ENCODE measurements at places on chromosomes 7 and 10.

DNA sequence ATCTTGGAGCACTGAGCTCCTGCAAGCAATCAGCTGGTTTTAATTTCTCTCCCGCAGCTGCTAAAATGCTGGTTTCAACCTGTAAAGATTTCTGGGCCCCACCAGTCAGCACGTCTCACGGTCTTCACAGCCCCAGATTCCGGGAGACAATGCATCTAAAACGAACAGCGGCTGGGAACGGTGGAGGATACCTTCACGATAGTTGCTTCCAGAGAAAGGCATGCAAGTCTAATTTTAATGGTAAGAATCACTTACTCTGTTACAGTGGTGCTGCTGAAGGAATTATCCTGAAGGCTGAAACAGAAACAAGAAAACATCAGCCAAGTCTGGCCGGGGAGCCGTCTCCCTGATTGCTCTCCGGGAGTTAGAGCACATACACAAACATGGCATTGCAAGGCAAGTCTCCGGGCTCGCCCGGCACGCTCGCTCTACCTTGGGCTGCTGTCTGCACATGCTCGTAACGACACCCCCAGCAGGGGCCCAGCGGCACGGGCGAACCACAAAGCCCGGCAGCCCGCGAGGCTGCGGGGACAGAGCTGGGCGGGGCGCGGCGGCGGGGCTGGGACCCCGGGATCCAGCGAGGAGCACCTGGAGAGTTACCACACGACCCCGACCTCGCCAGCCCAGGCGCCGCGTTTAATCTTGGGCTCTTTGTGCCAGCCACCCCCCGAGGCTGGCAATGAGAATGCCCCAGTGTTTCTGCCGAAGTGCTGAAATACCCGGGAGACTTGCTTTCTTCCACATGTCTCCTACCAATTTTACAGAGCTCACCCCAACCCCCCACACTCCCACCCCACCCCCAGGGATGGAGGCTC is at the start of gene FAM13C:
TSS of gene FAM13C (minus strand) at position 406 of the 815 bp plus-strand sequence. CDS start at position 317, 89 bp downstream.
- DNase-seq, result peak; percentile 70

DNA sequence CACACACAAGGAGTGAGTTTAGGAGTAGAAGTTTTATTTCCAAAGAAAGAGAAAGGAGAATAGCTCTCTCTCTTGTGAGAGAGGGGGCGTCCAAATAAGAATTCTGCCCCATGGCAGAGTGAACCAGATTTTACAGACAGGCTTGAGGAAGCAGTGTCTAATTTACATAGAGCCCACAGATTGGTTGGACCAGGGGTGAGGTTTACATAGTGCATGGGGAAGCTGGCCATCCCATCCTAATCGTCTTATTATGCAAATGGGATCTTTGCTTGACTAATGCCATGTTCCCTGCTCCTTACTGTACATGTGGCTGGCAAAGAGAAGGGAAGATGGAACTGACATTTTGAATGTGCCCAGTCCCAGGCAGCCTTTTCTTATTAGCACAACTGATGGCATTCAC is 60.0 kb upstream of the ACSM6 start:
- DNase-seq, result no peak

- no peak for DNase-seq
Observed at GRCh38 chr7:24455813-24456525, 117.3 kb upstream of the PALS2 start.

DNA sequence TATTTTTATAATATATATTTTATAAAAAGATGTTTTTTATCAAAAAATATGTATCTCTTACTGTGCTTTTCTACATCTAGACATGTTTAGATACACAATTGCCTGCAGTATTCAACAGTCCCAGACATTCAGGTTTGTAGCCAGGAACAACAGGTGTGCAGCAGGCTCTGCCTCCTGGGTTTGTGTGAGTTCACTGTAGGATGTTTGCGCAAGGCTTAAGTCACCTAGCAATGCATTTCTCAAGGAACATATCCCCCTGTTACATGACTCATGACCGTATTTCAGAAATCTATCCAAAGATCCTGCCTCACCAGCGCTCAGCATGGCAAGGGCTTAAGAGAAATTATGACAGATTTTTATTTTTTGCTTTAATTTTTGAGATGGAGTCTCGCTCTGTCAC is 41.5 kb downstream of the PITRM1 start:
- peak; percentile 30 for DNase-seq

GRCh38 chr10:99775850-99776249 is 6.6 kb upstream of the ABCC2 start:
- peak; percentile 92 for DNase-seq

DNA sequence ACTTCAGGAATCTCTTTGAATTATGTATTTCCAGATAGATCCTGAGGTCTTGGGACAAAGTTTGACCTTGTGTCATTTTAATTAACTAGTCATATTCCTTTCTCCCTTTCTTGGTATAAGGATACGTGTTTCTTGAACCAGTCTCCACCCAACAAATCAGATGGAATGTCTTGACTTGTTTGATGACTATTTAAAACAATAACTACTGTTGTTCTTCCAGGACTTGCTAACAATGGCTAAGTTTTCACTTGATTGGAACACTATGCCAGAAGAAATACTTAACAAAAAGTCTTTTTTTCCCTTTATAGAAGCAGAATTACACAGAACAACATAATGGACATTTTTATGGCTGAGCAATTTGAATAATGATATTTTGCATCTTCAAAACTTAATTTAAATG is 43.0 kb upstream of the WIPF3 start:
- no peak for DNase-seq

DNA sequence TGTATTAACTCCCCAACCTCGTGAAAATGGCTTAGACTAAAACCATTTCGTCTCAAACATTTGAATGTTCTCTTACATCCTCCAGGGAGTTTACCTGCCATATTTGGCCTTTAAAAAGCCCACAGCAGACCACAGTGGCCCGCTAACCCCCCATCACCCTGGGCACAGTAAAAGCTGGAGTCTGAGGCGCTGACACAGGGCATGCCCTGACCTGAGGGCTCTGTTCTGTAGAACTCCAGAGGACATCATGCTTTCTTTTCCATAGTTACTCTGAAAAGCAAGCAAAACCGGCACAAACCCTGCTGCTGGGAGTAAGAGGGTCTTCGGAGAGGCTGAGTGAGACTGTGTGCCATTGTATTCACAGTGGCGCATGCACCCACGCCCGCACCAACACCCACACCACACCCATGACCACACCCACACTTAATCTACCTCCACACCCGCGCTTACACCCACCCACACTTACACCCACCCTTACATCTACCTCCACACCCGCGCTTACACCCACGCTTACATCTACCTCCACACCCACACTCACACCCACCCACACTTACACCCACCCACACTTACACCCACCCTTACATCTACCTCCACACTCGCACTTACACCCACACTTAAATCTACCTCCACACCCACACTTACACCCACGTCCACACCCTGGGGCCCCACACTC is 32.1 kb downstream of the LRRC27 start:
- DNase-seq, result peak; percentile 44

DNA sequence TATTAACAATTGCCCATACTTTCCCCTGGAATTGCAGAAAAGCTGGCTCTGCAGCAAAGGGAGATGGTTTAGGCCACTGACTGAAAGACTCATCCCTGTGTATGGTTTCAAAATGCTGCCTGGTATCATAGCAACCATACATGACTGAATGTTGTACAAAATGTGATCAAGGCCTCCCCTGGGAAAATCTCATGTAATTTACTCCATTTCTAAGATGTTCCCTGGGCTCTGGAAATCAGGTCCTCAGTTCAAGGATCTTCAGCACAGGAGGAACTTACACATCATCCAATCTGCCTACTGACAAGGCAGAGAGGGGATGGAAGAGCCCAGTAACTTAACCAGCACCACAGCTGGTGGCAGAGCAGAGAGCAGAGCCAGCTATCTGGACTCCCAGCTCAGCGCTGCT is 111.8 kb downstream of the JAZF1 start:
- peak; percentile 90 for DNase-seq

DNA sequence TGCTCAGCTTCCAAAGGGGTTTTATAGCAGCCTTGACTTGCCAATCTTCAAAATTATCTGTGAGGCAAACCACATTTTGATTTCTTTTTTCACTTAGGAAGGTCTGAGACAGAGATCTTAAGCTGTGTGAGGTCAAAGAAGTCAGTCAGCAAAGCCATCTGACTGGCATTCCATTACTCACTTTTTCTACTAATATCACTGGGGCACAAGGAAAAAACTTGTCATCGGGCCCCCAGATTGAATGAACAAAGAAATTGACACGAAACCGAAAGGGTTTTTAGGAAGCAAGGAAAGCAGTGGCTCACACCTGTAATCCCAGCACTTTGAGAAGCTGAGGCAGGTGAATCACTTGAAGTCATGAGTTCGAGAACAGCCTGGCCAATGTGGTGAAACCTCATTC is 78.5 kb upstream of the FRMD4A start:
- no peak for DNase-seq

DNA sequence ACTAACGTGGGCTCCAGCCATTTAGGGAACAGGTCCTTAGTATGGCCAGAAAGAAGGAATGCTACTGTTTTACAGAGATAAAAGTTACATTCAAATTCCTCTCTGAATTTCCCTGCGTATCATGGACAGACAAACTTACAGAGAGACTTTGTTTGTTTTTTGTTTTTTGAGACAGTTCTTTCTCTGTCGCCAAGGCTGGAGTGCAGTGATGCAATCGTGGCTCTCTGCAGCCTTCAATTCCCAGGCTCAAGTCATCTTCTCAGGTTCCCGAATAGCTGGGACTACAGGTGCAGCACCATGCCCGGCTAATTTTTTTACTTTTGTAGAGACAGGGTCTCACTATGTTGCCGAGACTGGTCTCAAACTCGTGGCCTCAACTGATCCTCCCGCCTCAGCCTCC is 64.5 kb upstream of the MPP7 start:
- DNase-seq, result no peak

DNA sequence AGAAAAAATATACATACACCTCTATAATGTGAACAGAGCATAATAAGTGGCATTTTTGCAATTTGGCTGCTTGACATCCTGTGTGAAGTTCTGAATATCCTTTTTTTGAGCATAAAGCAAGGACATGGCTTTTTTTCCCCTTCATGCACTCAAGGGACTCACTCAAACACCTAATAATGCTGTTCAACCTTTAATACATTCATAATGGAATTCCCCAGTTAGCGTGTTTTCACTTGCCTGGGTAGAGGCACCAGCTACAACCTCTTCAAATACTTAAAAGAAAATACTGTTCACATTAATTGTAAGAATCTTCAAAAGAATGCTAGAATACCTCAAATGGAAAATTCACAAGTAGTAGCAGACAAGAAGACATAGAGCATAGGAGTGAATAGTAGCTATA is 316.8 kb downstream of the PCDH15 start:
- no peak for DNase-seq

- no peak for DNase-seq
Observed at GRCh38 chr10:124003070-124003419, 90.4 kb downstream of the CHST15 start.

GRCh38 chr7:81770728-81771223 is 929 bp upstream of the HGF start:
- DNase-seq, result no peak

GRCh38 chr7:28062197-28062991 is 118.2 kb downstream of the JAZF1 start:
- DNase-seq, result peak; percentile 84

GRCh38 chr7:30930621-30931020 is 19.0 kb downstream of the AQP1 start:
- no peak for DNase-seq

DNA sequence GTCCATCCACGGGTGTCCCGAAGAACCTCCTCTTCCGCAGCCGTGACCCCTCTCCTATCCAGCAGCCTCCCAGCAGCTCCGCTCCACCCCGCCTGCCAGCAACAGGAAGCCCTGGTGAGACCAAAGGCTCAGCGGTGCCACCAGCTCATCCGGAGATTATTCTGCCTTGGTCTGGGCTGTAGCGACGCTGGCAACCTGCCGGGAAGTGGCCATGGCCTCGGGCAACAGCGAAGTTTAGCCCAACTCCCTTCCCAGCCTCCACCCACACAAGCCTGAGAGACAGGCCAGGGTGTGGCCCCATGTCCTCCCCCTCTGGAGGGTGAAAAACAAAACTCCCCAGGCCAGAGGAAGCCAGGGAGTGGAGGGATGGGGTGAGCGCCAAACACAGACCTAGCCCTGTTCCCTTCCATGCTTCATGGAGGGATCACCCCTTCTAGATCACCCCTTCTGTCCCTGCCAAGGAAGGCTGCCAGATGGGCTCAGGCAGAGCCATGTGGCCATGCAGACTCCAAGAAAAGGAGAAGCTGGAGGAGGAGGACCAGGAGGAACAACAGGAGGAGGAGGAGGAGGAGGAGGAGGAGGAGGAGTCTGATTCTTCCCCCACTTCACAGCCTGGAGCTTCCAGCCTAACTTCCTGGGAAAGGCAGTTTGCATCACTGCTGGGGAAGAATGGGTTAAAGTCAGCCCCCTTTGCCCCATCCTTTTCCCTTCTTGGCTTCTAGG is 918 bp downstream of the CALHM2 start:
- DNase-seq, result peak; percentile 81

GRCh38 chr7:41567031-41567730 is 135.7 kb downstream of the INHBA start:
- DNase-seq, result no peak

DNA sequence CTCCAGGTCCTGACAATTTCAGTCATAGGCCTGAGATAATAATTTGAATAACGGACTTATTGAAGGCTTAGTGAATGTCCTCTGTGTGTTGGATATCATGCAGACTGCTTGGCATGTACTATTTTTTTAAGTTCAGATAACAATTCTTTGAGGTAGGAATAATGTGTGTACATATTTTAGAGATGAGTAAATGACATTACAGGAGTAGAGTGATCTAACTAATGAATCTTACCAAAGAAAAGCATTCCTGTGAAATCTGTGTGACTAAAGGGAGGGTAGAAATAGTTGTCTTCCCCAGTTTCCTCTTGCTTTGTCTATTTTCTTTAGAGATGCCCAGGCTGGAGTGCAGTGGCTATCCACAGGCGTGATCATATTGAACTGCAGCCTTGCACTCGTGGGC is 391.8 kb upstream of the ETV1 start:
- peak; percentile 41 for DNase-seq

GRCh38 chr7:134931487-134931886 is 54.8 kb upstream of the AGBL3 start:
- DNase-seq, result peak; percentile 54

DNA sequence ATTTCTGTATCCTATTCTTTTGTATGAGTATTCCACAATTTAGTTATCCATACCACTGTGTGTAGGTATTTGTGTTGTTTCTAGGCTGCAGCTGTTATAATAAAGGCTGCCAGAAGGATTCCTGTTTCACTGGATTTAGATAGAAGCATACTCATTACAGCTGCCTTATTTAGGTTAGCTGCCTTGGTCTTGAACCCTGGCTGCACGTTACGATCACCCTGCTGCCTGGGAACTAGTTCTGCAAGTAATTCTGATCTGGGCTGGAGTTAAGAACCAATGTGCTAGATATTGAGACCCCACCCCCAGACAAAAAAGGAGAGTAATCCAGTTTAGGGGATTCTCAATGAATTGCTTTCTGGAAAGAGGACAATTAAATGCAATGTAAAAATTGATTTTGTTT is 43.1 kb downstream of the CCDC71L start:
- DNase-seq, result no peak

GRCh38 chr7:20194343-20194995 is 22.7 kb downstream of the MACC1 start:
- no peak for DNase-seq

- no peak for DNase-seq
Observed at GRCh38 chr7:138295049-138295637, 164.9 kb upstream of the TRIM24 start.

- peak; percentile 77 for DNase-seq
Observed at GRCh38 chr7:143299346-143299745, 11.2 kb downstream of the CASP2 start.

All from GM23248 (cell line).